ENCODE measurements at places on chromosomes 12 and 14.
A peak's percentile ranks its signal among the peaks of the same experiment; 100 is the strongest.

GRCh38 chr14:20683125-20683890 lies 1.1 kb upstream of the RNASE4 start:
- no peak for DNase-seq

GRCh38 chr14:77002335-77002734 lies 26.2 kb downstream of the IRF2BPL start:
- no peak for DNase-seq

DNA sequence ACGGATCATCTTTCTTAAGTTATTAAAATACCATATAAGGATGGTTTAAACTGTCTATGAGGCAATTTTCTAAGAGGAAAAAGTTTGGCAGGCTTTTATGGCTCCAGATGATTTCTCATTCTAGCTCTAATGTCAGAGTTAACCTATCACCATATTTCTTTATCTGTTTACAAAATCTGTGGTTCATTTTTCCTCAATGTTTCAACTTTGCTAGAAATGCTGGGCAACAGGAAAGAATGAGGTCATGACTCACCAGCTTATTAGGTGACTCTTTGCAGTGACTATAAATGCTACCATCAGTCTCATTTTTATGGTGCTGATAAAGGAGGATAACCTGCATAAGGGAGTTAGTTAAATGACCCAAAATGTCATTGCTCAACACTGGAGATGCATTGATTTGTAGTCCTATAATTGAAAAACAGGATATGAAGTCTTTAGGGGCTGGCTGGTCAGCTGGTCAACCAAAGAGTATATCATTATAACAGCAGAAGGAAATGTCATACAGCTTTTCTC lies 45.3 kb upstream of the RAP1B start:
- DNase-seq = no peak

GRCh38 chr14:99266181-99267178 lies 5.5 kb downstream of the BCL11B start:
- DNase-seq = no peak

DNA sequence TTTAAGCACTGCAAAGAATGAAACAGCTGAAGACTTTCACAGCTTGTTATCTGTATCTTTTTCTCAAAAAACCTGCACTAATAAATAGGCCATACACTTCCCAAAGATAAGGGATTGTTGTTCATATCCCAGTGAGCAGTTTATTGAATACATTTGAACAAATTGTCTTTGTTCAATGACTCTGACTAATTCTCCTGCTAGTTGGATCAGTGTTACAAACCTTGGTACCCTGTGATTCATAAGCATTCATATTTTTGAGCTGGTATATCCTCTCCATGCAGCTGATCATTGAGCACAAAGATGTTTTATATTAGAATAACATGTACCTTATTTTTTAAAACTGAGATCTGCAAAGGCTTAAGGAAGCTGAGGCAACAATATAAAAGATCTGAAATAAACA lies 58.9 kb upstream of the FSCB start:
- no peak for DNase-seq

GRCh38 chr14:75437201-75438143 lies 9.7 kb downstream of the JDP2 start:
- DNase-seq = no peak

DNA sequence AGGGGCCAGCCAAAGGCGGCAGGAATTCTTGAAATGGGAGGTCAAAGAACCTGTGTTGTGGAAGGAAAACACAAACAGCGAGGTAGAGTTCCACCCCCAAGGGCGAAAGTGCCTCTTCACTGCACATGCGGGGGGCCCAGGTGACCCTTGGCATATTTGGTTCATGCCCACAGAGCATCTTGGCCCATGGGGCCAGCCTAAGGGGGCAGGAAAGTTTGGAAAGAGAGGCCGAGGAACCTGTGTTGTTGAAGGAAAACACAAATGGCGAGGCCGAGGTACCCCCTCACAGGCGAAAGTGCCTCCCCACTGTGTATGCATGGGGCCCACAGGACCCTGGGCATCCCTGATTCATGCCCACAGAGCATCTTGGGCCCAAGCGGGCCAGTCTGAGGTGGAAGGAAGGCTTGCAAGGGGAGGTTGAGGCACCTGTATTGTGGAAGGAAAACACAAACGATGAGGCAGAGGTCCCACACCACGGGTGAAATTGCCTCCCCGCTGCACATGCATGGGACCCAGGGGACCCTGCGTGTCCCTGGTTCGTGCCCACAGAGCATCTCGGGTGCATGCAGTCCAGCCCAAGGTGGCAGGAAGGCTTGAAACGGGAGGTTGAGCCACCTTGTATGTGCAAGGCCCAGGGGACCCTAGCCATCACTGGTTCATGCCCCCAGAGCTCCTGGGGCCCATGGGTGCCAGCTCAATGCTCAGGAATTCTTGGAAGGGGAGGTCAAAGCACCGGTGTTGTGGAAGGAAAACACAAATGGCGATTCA lies 384.1 kb downstream of the ALG10 start:
- DNase-seq = no peak

- DNase-seq = no peak
These were observed 378.0 kb downstream of the FOXG1 start for GRCh38 chr14:29144621-29145020.

DNA sequence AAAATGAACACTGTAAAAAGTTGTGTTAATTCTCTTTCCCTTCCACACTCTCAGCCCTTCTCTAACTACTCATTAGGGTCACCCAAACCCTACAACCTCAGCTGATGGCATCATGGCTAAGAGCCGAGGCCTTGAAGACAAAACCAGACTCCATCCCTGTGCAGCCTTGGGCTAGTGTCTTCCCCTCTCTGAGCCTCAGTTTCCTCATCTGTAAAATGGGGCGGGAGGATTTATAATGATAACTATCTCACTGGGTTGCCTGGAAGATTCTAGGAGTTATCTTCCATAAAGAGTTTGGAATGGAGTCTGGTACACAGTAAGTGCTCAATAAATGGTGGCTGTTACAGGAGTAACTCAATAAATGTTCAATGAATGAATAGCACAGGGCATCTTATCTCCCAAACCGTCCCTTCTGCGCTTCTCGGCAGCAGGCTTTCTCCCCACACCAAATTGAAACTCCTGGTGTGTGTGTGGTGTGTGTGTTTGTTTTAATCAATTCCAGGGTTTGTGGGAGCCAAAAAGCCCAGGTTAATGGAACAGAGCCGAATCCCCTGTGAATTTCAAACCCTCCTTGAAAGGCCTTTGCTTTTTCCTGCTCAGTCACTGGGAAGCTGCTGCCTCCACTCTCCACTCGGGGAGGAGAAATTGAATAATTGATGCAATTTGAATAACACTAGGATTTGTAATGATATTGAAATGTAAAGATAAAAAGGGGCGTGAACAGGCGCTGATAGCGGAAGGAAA lies 61.2 kb upstream of the FAM222A start:
- no peak for DNase-seq

GRCh38 chr14:65958664-65959562 lies 527.3 kb upstream of the CCDC196 start:
- no peak for DNase-seq

DNA sequence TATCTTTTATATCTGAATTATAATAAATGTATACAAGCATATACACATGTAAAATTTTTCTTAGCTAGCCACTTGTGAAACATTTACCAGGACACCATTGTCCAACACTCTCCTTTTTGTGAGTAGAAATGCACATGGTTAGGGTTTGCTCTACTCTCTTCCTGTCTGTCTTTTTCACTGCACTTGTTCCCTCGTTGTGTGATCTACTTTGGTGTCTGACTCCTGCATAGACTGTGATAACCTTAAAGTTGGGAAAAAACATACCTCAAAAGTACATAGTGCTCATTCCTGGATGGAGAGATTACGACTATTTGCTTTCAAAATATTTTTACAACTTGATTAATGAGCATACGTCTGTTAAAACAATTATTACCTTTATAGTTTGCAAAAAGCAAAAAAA lies 294.1 kb upstream of the FLRT2 start:
- DNase-seq = no peak

DNA sequence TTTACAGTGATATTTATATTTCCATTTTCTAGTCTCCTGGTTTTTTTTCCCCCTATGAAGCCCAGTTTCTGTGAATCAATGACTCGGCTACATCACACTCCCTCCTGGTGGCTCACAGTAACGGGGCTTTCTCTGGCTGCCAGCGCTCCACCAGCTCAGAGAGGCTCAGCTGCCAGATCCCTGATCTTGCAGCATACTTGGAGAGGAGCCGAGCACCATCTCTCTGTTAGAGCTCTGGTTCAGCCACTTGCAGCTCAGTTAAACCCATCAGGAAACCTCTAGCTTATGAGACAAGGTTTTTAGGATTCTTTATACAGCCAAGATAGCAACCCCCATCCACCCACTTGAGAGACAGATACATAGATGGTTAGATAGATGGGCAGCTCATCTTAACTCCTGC lies 74.6 kb downstream of the CIT start:
- no peak for DNase-seq

- DNase-seq = peak; percentile 75
These were observed 114.6 kb downstream of the PPFIA2 start for GRCh38 chr12:81644503-81644902.

DNA sequence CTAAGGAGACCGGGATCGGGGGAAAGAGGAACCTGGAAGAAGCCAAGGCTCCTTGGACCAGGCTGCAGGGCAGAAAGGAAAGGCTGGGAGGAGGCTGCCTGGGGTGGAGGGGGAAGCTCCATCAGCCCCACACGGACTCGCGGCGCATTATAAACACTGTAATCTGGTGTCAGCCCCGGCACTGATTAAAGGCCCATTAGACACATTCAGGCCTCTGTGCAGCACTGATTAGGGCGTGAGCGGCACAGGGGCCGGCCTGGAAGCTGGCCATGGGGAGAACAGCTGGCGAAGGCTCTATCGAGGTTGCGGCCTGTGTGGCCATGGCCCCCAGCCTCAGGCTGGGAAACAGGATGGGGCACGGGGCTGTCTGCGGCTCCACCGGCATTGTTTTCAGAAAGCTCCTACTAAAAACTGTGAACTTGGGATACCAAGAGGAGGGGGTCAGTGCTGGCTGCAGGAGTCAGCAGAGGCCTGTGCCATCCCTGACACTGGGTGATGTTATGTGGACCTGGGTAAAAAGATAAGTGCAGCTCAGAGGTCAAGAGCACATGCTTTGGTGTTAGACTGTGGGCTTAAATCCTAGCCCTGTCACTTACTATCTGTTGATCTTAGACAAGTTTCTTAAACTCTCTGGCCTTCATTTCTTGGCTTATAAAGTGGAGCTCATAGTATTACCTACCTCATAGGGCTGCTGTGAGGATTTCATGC lies 10.6 kb downstream of the ACVRL1 start:
- DNase-seq = no peak

GRCh38 chr14:38412654-38413053 lies 156.8 kb upstream of the CLEC14A start:
- DNase-seq = no peak

- no peak for DNase-seq
These were observed 691 bp downstream of the SLC2A13 start for GRCh38 chr12:40105265-40105514.

Data from NCI-H1417 treated with DMSO at 0.1 percent for 48 hours (cell line).